ENCODE measurements at places on chromosomes 1 and 21.

- DNase-seq, result no peak
These were observed 1.3 kb upstream of the INPP5B start for GRCh38 chr1:37948166-37948565.

DNA sequence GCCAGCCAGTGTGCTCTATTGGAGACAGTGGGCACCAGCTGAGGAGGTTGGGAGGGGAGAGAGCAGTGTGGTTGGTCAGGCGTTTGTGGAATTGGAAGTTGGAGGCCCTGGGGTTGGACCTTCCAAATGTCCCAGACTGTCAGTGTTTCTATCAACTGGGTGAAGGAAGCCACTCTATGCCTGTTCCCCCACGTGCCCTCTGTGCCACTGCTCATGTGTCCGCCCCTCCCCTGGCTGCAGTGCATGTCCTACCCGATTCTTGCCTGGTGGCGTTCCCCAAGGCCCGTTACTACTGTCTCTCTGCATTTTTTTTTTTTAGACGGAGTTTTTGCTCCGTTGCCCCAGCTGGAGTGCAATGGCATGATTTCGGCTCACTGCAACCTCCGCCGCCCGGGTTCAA, 21.1 kb downstream of the ADORA1 start:
- no peak for DNase-seq

- no peak for DNase-seq
These were observed 264.1 kb downstream of the SRGAP2C start for GRCh38 chr1:121448851-121449250.

GRCh38 chr1:223311826-223312225, 52.1 kb downstream of the SUSD4 start:
- DNase-seq, result no peak
